Activated CD4-positive, CD25-positive, alpha-beta regulatory T cell (primary cell): ENCODE measurements at places on chromosomes 7 and 10.

DNA sequence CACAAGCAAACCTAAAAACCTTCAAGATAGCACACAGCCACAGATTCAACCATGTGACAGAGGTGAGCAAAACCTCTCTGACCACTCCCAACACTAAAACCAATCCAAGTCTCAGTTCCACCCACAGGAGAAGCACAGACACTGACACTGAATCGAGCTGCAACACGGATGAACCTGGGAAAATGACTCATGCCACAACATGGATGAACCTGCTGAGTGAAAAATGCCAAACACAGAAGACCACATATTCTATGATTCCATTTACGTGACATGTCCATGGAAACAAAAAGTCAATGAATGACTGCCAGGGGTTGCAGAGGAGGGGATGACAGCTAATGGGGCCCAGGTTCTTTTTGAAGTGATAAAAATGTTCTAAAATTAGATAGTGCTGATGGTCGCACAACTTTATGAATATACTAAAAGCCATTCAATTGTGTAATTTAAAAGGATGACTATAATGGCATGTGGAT, 22.0 kb downstream of the CYTH3 start:
- DNase-seq: no peak

- DNase-seq: no peak
These were observed 33.6 kb downstream of the C7orf25 start for GRCh38 chr7:42878303-42878702.

GRCh38 chr10:77446700-77447099, 190.9 kb downstream of the KCNMA1 start:
- no peak for DNase-seq

DNA sequence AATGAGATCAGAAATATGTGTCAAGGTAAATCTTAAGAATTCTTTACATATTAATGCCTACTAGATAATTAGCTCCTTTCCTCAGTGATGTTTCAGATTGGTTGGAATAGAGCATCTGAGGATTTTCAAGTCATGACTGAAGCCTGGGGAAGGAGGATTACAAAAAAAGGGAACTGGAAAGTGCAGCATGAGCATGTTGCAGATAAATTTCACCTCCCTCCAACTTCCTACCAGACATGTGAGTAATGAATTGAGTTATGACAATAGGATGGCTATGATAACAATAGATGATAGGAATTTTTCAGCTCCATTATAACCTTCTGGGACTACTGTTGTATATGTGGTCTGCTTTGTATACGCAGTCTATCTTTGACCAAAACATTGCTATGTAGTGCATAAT, 104.2 kb upstream of the RAB18 start:
- DNase-seq: no peak

DNA sequence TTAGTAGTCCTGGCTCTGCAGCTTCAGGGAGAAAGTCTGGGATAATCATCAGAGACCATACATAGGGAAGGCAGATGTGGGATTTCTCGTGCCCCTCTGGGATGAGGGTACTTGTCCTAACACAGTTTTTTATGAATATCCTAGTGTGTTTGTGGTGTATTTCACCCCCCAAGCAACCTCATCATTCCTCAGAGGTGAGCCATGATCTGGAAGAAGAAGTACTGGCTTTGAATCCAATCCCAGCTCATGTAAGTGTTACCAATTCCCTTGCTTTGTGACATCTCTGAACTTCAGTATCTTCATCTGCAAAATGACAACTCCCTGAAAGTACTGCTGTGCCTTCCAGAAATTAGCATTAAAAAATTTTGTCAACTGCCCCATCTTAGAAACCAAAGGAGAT, 347.5 kb upstream of the ZMIZ1 start:
- DNase-seq: no peak

DNA sequence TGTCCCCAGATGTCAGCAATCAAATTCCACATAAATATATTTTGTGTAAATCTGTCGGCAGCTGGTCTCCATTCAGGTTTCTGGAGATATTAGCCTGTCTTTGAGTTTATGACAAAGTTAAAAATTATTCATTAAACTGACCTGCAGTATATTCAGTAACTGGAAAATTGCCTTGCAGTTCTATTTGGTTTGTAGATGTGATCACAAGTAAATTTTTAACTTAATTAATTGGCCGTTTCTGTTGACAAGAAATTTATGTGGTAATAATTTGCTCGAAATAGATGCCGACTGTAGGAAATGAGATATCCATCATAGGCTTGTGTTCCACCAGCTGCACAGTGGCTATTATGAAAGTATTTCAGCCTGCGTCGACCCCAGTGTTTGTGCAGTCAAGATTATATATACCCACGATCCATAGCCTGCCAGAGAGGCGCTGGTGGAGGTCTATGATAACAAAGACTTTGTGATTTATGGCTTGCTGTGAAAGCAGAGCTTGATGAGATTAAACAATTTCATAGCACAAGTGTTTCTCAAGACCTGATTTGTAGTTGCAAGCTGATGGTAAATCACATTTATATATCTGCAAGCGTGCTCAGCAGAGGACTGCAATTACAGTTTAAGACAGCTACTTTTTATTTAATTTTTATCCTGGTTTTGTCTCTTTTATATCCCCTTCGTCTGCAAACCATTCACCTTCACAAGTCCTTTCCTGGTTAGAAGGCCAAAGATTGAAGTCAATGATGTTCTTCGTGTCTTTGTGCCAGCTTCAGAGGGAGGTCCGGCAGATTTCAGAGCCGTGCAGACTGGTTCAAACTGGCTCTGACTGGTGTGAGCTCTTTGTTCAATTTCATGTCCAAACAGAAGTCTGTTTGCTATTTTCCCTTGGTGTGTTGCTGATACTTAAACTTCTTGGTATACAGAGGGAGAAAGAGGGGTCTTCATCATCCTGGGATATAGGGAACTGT, 850.9 kb downstream of the LRMDA start:
- DNase-seq: no peak

DNA sequence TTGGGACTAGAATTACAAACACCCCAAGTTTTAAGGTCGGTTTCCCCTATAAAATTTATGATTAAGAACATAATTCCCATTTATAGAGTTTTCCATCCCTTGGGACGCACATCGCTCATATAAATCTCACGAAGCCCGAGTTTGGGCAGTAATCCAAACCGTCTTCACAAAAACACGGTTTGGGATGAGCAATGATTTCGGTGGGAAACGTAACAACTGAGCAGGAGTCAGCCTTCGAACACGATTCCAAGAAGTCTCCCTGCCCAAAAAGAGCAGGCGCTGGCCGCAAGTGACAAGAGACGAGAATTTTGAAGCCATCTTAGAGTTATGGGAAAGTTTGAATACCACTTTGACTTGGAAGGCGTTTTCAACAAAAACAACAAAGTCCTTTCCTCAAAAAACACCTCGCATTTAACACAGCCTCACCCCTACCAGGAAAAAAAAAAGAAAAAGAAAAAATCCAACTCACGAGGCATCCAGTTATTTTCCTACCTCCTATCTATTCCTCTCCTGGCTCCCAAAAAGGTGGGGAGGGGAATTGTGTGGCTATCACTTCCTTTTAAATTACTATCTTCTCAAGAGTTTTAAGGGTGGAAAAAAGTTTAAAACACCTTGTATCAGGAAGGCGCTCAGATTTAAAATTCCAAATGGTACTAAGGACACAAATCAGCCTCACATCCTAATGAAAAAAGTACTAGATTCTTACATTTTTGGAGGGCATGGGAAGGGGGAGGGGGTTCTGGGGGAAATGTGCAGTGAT, 1.6 kb downstream of the SEPHS1 start:
- no peak for DNase-seq

DNA sequence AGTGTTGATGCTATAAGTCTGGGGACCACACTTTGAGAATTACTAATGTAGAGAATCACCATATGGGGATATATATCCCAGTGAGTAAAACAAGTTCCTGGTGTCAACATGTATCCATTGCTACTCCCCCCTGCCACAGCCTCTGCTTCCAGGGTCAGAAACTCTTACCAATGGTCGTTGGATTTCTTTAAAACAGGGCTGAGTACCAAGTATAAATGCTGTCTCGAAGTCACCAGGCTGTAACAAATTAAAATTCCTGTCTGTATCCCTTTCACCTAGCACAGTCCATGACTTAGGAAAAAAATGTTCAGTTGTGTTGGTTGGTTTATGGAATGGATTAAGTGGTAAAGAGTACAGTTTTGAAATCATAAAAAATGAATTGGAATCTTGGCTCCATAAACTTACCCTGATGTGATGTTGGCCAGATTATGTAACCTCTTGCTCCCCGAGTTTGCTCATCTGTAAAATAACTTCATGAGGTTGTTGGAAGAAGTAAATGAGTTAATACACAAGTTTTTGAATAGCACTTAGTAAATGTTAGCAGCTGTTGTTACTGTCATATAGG, 364.0 kb upstream of the LRGUK start:
- no peak for DNase-seq

- no peak for DNase-seq
These were observed 33.0 kb downstream of the CAMK2B start for GRCh38 chr7:44292420-44292817.
